Esophagus mucosa (tissue), 1 donor: ENCODE measurements at places on chromosomes 1 and 21. TPM values are rescaled to one million over a fixed set of nuclear protein-coding genes. Genes with fewer than 3 reads are reported as not detected.
A peak's percentile ranks its signal among the peaks of the same experiment; 100 is the strongest.

The GJB3 gene
- 61.7 TPM for total RNA-seq

The LINGO4 gene
- total RNA-seq = not detected

The AMPD1 gene
- not detected for total RNA-seq

GRCh38 chr1:59564192-59564891 lies 250.4 kb upstream of the HOOK1 start:
- no peak for ATAC-seq

DNA sequence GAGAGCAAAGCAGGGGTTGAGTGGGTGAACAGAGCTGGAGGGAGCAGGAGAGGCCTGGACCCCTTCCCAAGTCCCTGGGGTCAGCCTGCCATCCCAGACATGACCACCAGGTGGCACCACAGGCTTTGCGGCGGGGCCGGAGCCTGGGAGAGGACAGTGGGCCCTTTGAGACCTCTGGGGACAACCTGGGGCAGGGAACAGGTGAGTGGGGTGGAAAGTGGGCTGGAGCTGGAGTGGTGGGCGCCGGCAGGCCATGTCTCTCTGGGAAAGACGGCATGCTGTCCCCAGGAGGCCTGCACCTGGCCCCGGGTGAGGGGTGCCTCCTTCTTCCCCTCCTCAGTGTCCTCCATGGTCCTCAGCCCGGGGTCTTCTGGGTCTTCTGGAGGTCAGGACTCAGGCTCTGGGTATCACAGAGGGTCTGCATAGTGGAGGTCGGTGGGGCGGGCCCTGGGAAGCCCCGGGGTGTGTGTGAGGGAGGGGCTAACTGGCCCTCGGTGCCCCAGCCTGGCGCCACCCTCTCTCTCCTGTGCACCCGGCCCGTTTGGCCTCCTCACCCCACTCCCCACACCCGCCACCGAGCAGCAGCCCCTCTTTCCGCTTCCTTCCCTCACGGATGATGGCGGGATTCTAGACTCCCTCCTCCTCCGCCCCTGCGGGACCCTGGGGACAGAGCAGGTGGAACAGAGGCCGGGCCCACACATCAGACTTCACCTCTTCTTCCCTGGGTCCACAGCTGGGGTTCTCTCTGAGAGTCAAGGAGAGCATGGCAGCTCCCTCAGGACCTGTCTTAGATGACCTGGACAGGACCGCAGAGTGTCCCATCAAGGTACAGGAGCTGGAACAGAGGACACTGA lies 28.5 kb upstream of the PKP1 start:
- peak; percentile 76 for ATAC-seq
